ENCODE measurements at places on chromosomes 3 and 15.

- DNase-seq: no peak
Measured at GRCh38 chr3:178479446-178479845, 56.8 kb upstream of the KCNMB2 start.

GRCh38 chr3:176275113-176275512 lies 922.2 kb downstream of the TBL1XR1 start:
- no peak for DNase-seq

DNA sequence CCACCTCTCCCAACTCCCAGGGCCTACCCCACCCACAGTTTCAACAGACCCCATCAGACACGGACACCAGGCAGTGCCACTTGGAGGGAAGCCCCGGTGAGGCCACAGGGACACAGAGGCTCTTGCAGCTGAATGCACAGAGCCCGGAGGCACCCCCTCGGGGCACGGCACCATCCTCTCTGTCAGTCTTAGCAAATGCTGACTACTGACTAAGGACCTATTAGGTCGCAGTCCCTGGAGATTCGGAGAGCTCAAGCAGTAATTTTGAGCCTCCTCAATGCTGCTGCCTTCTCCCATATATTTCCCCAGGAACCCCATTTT lies 79.9 kb downstream of the VGLL4 start:
- no peak for DNase-seq

DNA sequence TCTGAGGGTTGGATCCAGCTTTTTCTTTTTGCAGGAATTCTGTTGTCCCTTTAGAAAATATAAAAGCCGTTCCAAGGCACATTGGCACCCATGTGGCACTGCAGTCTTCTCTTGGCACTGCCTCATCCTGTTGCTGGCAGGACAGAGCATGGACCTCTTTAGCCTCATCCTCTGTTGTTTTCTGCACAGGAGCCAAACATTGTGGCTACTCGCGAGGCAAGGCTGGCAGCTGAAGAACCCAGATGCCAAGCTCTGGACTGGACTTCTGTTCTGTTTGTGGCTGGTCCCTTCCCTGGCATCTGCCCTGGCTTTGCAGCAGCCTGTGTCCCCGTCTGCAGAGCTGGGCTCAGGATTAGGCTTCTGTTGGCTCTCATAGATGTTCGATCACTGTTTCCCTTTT lies 224.7 kb upstream of the TBC1D5 start:
- no peak for DNase-seq

DNA sequence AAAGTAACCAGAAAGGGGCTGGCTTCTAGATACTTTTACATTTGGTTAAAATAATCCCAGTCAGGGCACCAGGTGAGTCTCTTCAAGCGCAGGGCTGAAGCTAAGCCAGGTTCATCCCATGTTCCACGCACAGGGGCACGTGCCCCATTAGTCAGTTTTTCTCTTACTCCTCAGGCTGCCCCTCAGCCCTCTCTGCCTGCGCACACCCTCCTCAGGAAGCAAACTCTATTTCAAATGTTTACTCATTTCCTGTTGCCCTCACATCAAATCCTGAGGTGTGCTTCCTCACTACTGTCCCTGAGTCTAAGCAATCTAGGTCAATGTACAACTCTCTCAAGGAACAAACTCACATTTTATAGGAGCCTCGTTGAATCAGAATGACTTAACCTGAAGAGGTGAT lies 48.5 kb downstream of the THBS1 start:
- peak; percentile 68 for DNase-seq

- DNase-seq: no peak
Measured at GRCh38 chr15:57537072-57537471, 54.6 kb upstream of the MYZAP start.

Measured in stimulated activated CD4-positive, alpha-beta T cell treated with anti-CD3 and anti-CD28 coated beads, Interleukin-15, amount 100 ng/mL, for 24 hours (primary cell).